ENCODE measurements at places on chromosomes 12 and 14.

DNA sequence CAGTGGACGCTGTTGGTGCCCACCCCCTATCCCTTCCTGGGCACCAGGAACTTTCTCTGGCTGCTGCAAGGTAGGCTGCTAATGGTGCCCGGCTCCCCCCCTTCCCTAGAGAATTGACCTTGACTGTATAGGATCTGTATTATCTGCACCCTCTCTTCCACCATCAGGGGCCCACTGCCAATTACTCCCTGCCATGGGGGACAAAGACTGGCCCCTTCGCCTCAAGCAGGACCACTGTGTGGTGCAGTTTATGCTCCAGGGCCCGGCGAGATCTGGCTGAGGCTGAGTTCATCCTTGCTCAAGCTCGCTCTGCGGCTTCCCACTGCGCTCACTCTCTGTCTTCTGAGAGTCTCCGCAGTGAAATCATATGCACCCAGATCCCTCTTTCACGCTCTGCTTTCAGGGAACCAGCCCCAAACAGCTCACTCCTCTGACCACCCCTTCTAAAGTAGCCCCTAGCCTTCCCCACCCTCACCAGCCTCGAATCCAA is 95.2 kb downstream of the LGMN start:
- no peaks in the 10 kb centered on the region for H3K27me3 ChIP-seq
- no peaks in the 10 kb centered on the region for H3K36me3 ChIP-seq
- no peaks in the 10 kb centered on the region for H3K4me1 ChIP-seq
- DNase-seq, result no peak
- no peak overlapping the region for H3K27ac ChIP-seq
- H3K4me3 ChIP-seq, result peak overlapping the region; percentile 24

GRCh38 chr12:124731869-124732268 is 131.8 kb downstream of the SCARB1 start:
- no peaks in the 10 kb centered on the region for H3K4me1 ChIP-seq
- H3K36me3 ChIP-seq, result no peaks in the 10 kb centered on the region
- H3K27me3 ChIP-seq, result no peaks in the 10 kb centered on the region
- H3K27ac ChIP-seq, result no peak overlapping the region
- H3K4me3 ChIP-seq, result no peak overlapping the region
- DNase-seq, result no peak

- no peaks in the 10 kb centered on the region for H3K27me3 ChIP-seq
- H3K27ac ChIP-seq, result no peak overlapping the region
- H3K4me1 ChIP-seq, result no peaks in the 10 kb centered on the region
- DNase-seq, result no peak
Observed at GRCh38 chr12:72025524-72025923, 86.9 kb downstream of the TPH2 start.

- no peak overlapping the region for H3K4me3 ChIP-seq
- no peaks in the 10 kb centered on the region for H3K27me3 ChIP-seq
- no peaks in the 10 kb centered on the region for H3K36me3 ChIP-seq
- no peak overlapping the region for H3K27ac ChIP-seq
- no peak for DNase-seq
- H3K4me1 ChIP-seq, result peaks cover 4% of the 10 kb centered on the region
Observed at GRCh38 chr12:25257590-25258324, 7.0 kb upstream of the KRAS start.

DNA sequence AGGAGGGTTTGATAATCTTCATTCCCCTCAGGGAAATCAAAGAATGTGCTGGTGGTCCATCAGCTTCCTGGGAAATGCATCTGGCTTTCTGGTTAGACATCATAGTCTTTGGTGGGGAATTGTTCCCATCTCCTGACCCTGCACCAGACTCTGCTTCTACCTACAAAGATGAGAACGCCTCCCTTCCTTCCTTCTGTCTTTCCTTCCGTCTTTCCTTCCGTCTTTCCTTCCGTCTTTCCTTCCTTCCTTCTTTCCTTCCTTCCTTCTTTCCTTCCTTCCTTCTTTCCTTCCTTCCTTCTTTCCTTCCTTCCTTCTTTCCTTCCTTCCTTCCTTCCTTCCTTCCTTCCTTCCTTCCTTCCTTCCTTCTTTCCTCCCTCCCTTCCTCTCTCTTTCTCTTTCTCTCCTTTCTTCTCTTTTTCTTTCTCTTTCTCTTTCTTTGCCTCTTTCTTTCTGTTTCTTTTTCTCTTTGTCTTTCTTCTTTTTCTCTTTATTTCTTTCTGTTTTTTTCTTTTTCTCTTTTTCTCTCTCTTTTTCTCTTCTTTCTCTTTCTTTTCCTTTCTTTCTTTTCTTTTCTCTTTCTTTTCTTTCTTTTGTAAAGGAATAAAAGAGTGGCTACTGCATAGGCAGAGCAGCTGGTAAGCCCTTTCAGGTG is 189.0 kb upstream of the ARHGAP5 start:
- no peak for DNase-seq
- no peaks in the 10 kb centered on the region for H3K27me3 ChIP-seq
- no peaks in the 10 kb centered on the region for H3K36me3 ChIP-seq
- no peaks in the 10 kb centered on the region for H3K4me1 ChIP-seq

GRCh38 chr12:2177751-2178150 is 125.0 kb downstream of the CACNA1C start:
- H3K36me3 ChIP-seq, result no peaks in the 10 kb centered on the region
- H3K27ac ChIP-seq, result no peak overlapping the region
- H3K4me1 ChIP-seq, result no peaks in the 10 kb centered on the region
- H3K4me3 ChIP-seq, result no peak overlapping the region

GRCh38 chr12:19127270-19127669 is 2.3 kb upstream of the PLEKHA5 start:
- DNase-seq, result no peak
- H3K27me3 ChIP-seq, result no peaks in the 10 kb centered on the region

DNA sequence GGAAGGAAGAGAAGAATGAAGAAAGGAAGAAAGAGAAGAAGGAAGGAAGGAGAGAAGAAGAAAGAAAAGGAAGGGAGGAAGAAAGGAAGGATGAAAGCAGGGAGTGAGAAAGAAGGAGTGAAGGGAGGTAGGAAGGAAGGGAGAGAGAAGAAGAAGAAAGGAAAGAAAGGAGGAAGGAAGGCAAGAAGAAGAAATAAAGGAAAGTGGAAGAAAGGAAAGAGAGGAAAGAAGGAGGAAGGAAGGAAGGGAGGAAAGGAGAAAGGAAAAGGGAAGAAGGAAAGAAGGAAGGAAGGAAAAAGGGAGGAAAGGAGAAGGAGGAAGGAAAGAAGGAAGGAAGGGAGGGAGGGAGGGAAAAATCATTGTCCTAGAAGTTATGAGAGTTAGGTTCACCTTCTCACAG is 696.6 kb upstream of the TMEM132C start:
- no peak for DNase-seq
- no peaks in the 10 kb centered on the region for H3K36me3 ChIP-seq
- H3K4me1 ChIP-seq, result no peaks in the 10 kb centered on the region

DNA sequence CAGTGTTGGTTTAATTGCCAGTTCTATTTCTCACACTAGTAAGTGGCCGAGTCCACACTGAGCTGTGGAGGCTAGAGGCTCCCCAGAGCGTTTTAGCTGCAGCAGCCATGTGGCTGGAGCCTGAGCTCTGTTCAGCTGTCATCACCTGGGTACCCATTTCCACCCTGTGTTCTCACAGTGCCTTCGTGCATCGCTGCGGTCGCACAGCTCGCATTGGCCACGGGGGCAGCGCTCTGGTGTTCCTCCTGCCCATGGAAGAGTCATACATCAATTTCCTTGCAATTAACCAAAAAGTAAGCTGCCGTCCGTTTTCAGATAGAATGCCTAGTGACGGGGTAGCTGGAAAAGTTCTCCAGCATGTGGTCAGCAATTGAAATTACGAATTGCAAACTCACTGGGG is 15.7 kb downstream of the DDX55 start:
- H3K4me1 ChIP-seq, result no peaks in the 10 kb centered on the region
- peaks cover 18% of the 10 kb centered on the region for H3K36me3 ChIP-seq
- H3K4me3 ChIP-seq, result no peak overlapping the region
- no peak overlapping the region for H3K27ac ChIP-seq

- no peak overlapping the region for H3K27ac ChIP-seq
- no peaks in the 10 kb centered on the region for H3K27me3 ChIP-seq
- H3K4me3 ChIP-seq, result no peak overlapping the region
- no peaks in the 10 kb centered on the region for H3K36me3 ChIP-seq
Observed at GRCh38 chr14:104641753-104642539, 37.4 kb upstream of the TMEM179 start.

DNA sequence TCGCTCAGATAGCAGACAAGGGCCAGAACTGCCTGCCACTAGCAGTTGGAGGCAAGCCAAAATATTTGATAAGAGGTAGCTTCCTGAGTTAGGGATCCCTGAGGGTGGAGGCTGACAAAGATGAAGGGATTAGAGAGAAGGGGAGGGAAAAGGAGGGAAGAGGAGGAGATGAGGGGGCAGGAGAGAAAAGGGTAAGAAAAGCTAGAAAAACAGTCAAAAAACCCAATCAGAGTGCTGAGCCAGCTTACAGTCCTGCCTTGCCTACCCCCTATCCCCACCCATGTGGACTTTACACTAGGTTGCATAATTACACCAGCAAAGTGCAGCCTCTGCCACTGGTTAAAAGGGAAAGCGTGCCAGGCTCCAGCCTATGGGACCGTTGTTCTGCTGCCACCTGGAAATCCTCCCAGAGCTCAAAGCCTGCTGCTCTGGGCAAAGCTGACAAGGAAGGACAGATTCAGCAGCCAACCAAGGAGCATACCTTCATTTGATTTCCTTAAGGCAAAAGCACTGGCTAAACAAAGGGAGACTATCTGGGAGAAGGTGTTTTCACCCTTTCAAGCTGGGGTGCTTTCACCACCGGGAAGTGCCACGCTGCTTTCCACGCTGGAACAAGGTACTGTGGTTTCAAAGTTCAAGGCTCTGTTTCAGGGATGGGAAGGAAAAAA is 3.8 kb upstream of the NUMB start:
- H3K27ac ChIP-seq, result peak overlapping the region; percentile 76
- peak; percentile 93 for DNase-seq
- H3K4me3 ChIP-seq, result peak overlapping the region; percentile 0
- H3K4me1 ChIP-seq, result peaks cover 5% of the 10 kb centered on the region

- H3K36me3 ChIP-seq, result no peaks in the 10 kb centered on the region
- peak overlapping the region; percentile 0 for H3K27ac ChIP-seq
- H3K4me1 ChIP-seq, result peaks cover 8% of the 10 kb centered on the region
- H3K27me3 ChIP-seq, result no peaks in the 10 kb centered on the region
Observed at GRCh38 chr14:52348279-52348678, 34.2 kb downstream of the PTGER2 start.

DNA sequence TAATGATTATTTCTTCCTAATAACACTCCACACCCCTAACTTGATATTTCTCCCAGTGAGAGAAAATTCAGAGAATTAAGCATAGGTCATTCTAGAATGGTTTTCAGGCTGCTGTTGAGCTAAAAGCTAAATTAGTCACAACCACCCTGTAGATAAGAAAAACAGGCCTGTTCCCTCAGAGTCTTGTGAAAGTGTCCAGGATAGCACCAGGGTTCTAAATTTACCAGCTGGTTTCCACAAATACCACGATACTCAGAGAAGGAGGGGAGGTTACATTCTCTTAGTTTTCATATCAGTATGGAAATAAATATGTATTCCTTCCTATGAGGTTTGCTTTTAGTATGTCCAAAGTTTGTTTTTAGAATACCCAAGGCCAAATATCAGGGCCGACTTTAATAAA is 66.0 kb upstream of the YARS2 start:
- H3K36me3 ChIP-seq, result no peaks in the 10 kb centered on the region
- H3K27me3 ChIP-seq, result no peaks in the 10 kb centered on the region
- DNase-seq, result no peak
- no peaks in the 10 kb centered on the region for H3K4me1 ChIP-seq
- no peak overlapping the region for H3K4me3 ChIP-seq

DNA sequence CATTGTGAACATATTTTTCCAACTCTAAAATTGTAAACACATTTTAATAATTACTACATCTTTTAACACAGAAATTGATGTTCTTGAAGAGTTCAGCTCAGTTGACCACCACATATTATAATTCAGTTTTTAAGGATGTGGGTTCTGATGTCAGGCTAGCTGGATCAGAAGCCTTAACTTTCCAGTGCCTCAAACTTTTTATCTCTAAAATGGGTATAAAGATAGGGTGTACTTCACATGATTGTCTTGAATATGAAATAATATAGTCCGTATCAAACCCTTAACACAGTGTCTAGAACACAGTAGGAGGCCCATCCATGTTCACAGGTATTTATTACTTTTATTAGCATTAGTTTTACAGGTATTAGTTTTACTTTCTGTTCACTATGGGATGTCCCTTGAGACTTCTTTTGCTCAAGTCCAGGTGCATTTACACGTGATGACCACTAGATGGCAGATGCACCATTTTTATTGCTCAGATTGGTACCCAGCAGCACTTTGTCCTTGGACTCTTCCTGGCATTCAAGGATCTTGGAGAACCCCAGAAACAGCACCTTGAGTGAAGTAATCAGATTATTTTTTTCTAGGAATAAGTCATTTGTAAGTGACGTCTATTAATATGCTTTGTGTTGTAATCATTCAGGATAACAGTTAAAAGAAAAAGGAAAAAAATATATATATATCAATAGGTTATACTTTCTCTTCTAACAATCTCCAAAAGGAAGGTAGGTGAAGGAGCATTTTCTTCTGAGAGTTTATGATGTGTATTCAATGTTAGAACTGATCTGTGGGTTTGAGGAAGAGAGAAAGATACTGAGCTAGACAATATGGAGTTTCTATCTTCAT is 580.2 kb downstream of the ETNK1 start:
- no peak overlapping the region for H3K4me3 ChIP-seq
- H3K27ac ChIP-seq, result no peak overlapping the region

DNA sequence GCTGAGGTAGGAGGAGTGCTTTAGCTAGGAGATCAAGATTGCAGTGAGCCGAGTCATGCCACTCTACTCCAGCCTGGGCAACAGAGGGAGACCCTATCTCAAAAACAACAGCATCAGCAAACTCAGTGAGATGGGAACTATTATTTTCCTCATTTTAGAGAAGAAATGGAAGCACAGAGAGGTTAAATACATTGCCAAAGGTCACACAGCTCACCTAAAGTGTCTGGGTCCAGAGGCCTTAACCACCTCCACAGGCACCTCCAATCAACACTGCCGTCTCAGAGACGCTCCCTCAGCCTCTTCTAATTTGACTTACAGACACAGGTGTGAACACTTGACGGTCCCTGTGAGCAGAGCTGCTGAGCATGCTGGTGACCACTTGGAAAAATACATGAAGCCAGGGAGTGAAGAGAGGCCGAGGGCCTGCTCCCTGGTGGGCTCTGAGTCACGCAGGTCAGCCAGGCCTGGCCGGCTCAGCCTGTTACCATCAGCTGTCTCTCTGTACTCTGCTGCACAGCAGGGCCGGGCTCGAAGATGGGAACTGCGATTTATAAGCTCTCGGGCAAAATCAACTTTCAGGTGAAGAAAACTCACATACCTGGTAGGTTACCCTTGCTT is 77.5 kb upstream of the RASSF3 start:
- no peak overlapping the region for H3K27ac ChIP-seq
- no peaks in the 10 kb centered on the region for H3K27me3 ChIP-seq
- H3K36me3 ChIP-seq, result no peaks in the 10 kb centered on the region
- H3K4me3 ChIP-seq, result no peak overlapping the region

DNA sequence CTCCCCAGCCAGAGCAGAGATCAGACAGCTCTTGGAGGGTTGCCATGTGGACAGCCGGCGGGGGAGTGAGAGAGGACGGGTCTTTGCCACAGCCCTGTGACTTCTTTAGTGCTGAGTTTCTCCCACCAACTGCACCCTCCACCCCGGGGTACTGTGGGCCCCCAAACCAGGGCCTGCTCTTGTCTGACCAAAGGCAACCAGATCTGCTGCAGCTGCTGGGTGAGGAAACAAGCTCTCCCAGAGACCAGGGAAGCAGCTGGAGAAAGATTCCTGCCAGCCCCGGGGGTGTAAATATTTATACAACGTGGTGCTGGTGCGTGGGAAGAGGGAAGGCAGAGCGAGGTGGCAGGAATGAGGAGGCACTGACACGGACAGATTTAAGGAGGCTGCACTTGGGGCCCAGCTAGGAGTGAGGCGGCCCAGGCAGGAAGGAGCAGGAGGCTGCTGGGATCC is 14.3 kb upstream of the ZFP36L1 start:
- H3K36me3 ChIP-seq, result no peaks in the 10 kb centered on the region
- DNase-seq, result peak; percentile 76
- H3K4me3 ChIP-seq, result no peak overlapping the region

Measured in colonic mucosa (tissue), 4 donors.